Erythroblast (primary cell): ENCODE measurements at places on chromosomes 2 and 18.

DNA sequence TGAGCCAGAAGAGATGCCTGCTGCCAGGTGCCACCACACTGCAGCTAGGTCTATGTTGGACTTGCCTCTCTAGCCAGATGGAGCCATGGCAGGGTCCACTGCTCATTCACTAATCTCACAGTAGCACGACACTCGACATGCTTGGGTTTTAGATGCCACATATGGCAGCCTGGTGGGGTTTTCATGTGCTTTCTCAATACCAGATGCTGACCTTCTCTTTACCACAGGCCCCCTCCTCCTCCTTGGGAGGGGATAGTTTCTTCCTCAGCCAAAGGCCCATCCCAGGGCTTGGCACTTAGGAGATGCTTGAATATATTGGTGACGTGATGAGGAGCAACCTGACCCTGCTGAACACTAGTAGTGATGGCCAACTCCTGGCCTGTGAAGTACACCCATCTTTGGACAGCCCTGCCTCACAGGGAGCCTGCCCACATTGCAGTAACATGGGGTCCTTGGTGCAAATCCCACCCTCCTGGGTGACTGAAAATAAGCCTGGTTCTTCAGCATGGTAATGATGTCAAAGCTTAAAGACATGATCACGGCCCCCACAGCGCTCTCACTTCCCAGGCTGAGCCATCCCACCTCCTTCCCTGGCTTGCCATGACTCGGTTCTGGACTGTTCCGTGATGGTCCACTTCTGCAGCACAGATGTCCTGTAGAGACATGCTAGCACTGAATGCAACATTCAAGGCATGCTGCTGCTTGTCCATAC, 227.5 kb downstream of the SH3RF3 start:
- no peak for DNase-seq

DNA sequence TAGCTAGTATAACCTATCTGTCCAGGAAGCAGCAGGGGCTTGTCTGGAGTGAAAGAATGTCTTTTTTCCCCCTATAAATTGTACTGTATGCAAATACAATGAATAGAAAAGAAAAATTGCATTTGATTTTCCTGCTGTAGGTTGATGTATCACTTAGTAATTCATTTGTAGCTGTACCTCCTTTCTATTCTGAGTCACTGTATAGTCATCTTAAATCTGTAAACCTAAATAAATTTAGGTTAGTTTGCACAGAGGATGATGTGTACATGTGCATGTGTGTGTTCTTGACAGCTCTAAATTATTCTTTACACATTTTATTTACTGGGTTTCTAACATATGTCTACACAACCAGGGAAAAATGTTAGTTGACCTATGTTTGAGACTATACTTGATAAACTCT, 478.7 kb upstream of the CNTNAP5 start:
- DNase-seq: no peak

- DNase-seq: no peak
These were observed 50.6 kb downstream of the GALNT3 start for GRCh38 chr2:165743442-165743841.

DNA sequence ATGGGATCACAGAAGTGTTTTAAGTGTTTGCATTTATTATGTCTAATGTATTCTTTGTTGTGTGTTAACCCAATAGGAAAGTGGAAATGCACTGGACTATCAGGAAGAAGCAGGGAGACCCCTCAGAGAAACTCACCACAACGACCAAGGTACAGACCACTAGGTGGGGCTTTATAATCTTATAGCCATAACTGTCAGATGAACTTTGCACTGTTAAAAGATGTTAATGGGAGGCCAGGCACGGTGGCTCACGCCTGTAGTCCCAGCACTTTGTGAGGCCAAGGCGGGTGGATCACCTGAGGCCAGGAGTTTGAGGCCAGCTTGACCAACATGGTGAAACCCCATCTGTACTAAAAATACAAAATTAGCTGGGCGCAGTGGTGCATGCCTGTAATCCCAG, 73.2 kb downstream of the SUMO1 start:
- no peak for DNase-seq

DNA sequence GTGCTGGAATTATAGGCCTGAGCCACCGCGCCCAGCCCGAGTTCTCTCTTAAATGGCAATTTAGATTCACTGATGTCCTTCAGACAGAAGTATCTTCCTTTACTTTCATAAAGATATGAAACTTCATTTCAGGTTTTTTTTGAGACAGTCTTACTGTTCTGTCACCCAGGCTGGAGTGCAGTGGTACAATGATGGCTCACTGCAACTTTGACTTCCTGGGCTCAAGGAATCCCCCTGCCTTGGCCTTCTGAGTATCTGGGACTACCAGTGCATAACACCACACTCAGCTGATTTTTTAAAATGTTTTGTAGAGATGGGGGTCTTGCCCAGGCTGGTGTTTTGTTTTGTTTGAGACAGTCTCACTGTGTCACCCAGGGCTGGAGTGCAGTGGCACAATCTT, 13.2 kb downstream of the ITGB1BP1 start:
- DNase-seq: no peak

- no peak for DNase-seq
These were observed 26.4 kb downstream of the CCNT2 start for GRCh38 chr2:134944975-134945374.
